Glomerular endothelial cell (primary cell): ENCODE measurements at places on chromosomes 16 and 17. TPM values are rescaled to one million over a fixed set of nuclear protein-coding genes. Genes with fewer than 3 reads are reported as not detected.

The ACSM2B gene
- not detected in 2 replicates for total RNA-seq

The PDE6G gene
- total RNA-seq, result 2.7 and 3.2 TPM in 2 replicates

The SLC52A1 gene
- total RNA-seq, result 0.10 TPM in 1 of 2 replicates, not detected in the other

The PHF23 gene
- total RNA-seq, result 42.9 and 53.0 TPM in 2 replicates

The TBC1D26 gene
- not detected in 2 replicates for total RNA-seq

The TNS4 gene
- total RNA-seq, result not detected in 2 replicates

The CDRT15 gene
- not detected in 2 replicates for total RNA-seq

The TBKBP1 gene
- total RNA-seq, result 11.4 and 19.7 TPM in 2 replicates

The KRT9 gene
- not detected in 2 replicates for total RNA-seq

The PTGES3L gene
- 2.4 and 3.2 TPM in 2 replicates for total RNA-seq

The KIF18B gene
- total RNA-seq, result 4.7 and 6.8 TPM in 2 replicates

The HBA2 gene
- total RNA-seq, result not detected in 2 replicates

The NPB gene
- 0.68 and 1.9 TPM in 2 replicates for total RNA-seq

The SLC2A4 gene
- total RNA-seq, result not detected in 2 replicates

The CPNE7 gene
- 6.1 and 34.4 TPM in 2 replicates for total RNA-seq

The PPP1R27 gene
- not detected in 2 replicates for total RNA-seq

The HIC1 gene
- 97.1 and 97.2 TPM in 2 replicates for total RNA-seq

The NPIPB2 gene
- 2.4 and 9.4 TPM in 2 replicates for total RNA-seq

The SCNN1G gene
- total RNA-seq, result not detected in 2 replicates

The EME1 gene
- 2.7 and 3.9 TPM in 2 replicates for total RNA-seq

The TBC1D3G gene
- total RNA-seq, result not detected in 2 replicates

The KRTAP4-1 gene
- not detected in 2 replicates for total RNA-seq

The ITGA2B gene
- total RNA-seq, result 0.23 and 0.24 TPM in 2 replicates

The CHST4 gene
- total RNA-seq, result not detected in 2 replicates

The NPIPB8 gene
- total RNA-seq, result 0.12 TPM in 1 of 2 replicates, not detected in the other

The KRT27 gene
- not detected in 2 replicates for total RNA-seq

The DPEP3 gene
- total RNA-seq, result not detected in 2 replicates

The KRTAP16-1 gene
- not detected in 2 replicates for total RNA-seq

The TNP2 gene
- total RNA-seq, result not detected in 2 replicates

The TAOK1 gene
- 48.8 and 60.1 TPM in 2 replicates for total RNA-seq

The DRC3 gene
- total RNA-seq, result 0.34 and 0.47 TPM in 2 replicates

The PRR15L gene
- not detected in 2 replicates for total RNA-seq

The YPEL2 gene
- total RNA-seq, result 41.3 and 76.7 TPM in 2 replicates

The HNF1B gene
- total RNA-seq, result 0.99 and 6.1 TPM in 2 replicates

The IKZF3 gene
- not detected in 2 replicates for total RNA-seq

The GSDMA gene
- not detected in 2 replicates for total RNA-seq

The TM4SF5 gene
- total RNA-seq, result not detected in 2 replicates

The CNGB1 gene
- not detected in 2 replicates for total RNA-seq

The SLC25A19 gene
- 5.8 and 11.7 TPM in 2 replicates for total RNA-seq

The SLX1B gene
- 36.4 and 38.0 TPM in 2 replicates for total RNA-seq

The PRSS27 gene
- total RNA-seq, result 0.05 and 1.1 TPM in 2 replicates

The ABCC3 gene
- 1.1 and 2.2 TPM in 2 replicates for total RNA-seq

The VASN gene
- 5.7 and 6.8 TPM in 2 replicates for total RNA-seq

The ATAD5 gene
- 3.1 and 3.7 TPM in 2 replicates for total RNA-seq

The STH gene
- not detected in 2 replicates for total RNA-seq
